ENCODE measurements at places on chromosomes 2 and 18.

- no peak for DNase-seq
Measured at GRCh38 chr18:27778441-27778840, 398.5 kb downstream of the CDH2 start.

- no peak for DNase-seq
Measured at GRCh38 chr2:223815186-223815883, 22.0 kb downstream of the AP1S3 start.

- no peak for DNase-seq
Measured at GRCh38 chr18:48580782-48581181, 42.0 kb downstream of the CTIF start.

DNA sequence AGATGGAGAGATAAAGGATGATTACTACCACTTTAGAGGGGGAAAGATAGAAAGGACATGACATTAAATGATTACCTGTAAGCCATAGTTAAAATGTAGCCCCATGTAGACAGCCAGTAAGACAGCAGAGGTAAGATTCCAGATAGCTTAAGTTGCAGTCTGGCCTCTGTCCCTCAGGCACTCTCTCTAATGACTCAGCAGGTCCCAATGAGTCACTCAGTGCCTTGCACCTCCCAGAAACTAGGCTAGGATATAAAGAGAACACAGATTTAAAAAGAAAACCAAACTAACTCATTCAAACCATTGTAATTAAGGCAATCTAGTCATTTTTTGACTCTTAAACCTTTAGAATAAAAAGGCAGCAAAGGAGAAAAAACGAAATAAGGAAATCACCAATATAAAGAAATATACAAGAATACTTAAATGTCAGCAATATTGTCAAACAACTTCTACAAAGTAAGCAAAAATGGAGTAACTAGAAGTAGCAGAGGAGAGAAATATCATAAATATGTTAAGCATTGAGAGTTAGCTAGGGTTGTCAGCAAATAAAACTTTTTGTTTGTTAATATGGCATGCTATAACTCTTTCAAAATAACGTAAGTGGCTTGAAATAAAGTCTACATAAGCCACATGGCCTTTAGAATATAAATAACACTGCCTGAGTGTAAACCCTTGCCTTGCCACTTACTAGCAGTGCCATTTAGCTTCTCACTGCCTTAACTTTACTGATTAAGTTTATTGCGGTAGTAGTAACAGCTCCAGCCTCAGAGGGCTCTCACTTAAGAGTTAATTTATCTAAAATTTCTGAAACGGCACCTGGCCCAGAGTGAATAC, 48.5 kb downstream of the SOCS6 start:
- DNase-seq, result peak; percentile 14

- no peak for DNase-seq
Measured at GRCh38 chr2:190571686-190572085, 37.2 kb upstream of the NEMP2 start.

GRCh38 chr2:137729305-137729704, 235.0 kb upstream of the HNMT start:
- DNase-seq, result no peak

DNA sequence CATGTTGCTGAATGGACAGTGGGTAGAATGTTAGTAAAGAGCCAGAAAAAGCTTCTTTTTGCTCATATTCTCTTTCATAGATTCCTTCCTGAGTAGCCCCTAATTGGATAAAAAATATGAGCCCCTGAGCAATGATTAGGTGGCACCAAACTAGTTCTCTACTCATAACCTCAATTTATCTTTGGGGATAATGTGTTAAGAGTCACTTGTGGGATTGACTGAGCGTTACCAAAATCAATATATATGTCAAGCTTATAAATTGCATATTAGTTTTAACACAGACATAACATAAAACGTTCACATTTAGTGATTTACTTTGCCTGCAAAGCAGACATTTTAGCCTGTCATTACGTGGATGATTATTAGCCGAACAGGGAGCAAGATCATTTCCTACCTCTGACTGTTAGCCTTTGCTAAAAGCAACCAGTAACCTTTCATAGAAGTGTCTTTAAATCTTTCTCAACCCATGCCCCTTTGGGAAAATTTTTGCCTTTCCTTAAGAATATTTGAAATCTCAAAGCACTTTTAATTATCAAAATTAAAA, 85.4 kb downstream of the ARHGAP28 start:
- no peak for DNase-seq

- no peak for DNase-seq
Measured at GRCh38 chr18:22439447-22439846, 21.7 kb upstream of the CTAGE1 start.

DNA sequence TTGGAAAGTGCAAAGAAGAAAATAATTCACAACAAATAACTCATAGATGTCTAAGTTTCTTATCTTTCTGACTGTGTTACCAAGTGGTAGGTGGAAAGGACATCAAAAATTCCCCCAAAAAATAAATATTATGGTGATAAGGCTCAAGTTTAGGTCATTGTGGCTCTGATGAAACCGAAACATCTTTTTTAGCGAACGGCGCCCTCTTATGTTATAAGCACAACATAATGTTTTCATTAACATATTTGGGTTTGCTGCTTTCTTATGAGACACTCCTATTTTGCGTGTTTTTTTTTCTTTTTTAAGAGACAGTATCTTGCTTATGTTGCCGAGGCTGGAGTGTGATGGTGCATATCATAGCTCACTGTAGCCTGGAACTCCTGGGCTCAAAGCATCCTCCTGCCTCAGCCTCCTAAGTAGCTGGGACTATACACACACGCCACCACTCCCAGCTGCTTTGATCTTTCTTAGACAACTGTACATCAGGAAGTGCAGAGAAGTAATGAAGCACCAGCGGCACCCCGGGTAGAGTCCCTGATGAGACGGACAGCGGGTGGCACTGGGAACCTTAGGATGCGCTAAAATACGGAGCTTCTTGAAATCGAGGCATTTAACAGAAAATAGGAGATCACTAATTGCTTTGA, 38.5 kb upstream of the SLC35G4 start:
- DNase-seq, result no peak

DNA sequence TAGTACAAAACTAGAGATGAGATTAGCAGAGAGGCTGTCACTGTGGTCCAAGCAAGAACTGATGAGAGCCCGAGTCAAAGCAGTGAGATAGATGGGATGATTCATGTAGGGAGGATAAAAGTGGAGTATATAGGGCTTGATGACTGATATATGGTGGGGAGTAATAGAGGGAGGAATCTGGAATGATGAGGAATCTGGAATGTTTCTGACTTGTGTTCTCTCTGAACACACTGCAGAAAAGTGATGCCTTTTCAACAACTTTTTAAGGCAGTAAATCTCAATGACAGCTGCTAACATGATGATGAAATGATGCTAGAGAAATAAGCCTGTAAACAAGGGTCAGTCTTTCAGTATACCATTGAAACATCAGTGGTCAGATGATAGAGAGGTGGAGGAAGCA, 143.5 kb upstream of the SP5 start:
- DNase-seq, result no peak

DNA sequence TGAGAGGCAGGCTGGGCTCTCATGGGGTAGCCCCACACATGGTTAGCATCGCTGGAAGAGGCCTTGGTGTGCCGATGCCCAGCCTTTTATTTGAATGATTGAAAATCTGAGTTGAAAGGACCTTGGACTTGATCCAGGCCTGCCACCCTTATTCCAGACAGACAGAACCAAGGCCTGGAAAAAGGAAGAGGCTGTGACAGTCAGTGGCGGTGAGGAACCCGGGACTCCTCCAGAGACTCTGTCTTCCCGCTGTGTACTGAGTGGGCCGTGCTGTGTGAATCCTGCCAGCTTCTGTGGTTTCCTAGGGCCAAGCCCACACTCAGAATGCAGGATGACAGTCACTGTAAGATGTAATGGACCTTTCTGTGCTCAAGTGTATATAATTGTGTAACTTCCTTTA, 218.5 kb downstream of the LDLRAD4 start:
- no peak for DNase-seq

DNA sequence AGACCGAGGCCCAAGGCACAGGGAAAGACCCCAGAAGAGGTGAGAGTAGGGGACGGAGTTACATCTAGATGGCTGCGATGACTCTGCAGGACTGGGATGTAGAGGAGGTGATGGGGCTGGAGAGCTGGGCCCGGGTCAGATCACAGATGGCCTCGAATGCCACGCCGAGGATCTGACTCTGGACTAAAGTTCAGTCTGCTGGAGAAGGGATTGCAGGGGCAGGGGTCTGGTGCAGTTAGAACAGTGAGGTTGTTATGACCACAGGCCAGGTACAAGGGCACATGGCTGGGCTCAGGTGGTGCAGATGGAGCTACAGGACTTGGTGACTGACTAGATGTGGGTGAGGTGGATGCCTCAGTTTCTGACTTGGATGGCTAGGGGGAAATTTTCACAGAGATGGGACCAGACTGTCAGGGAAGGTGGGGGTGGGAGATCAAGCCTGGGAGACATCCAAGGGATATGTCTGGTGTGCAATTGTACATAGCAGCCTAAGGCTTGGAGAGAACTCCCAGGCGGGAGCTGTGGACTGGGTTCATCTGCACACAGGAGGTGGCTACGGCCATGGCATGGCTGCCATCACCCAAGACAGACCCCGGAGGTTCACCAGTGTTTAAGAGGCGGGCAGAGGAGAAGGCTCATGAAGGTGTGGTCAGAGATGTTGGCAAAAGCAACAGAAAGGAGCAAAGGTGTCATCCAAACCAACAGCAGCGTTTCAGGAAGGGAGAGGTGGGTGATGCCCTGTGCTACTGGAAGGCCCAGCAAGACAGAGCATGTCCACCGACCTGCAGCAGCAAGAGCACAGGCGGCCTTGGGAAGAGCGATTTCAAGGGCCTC, 66.9 kb downstream of the CIB4 start:
- no peak for DNase-seq

- no peak for DNase-seq
Measured at GRCh38 chr18:33744032-33744697, 166.1 kb downstream of the ASXL3 start.
